Pancreas (tissue), 10 donors: ENCODE measurements at places on chromosomes 2 and 18.
A peak's percentile ranks its signal among the peaks of the same experiment; 100 is the strongest.

DNA sequence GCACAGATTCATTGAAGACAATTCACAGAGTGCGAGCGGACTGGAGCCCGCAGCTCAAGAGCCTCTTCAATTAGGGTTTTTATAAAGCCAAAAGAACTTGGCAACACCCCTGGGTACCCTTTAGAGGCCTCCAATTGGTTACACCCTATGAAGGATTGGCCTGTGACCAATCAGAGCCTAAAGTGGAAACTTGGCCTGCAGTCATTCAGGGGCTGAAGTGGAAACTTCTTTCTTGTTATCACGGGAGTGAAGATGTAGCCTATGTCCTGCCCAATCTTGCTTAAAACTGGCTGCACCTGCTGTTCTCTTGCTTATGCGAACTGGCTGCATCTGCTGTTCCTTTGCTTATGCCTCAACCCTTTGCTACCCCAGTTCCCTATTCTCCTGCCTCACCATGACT, 1.8 kb upstream of the HJURP start:
- DNase-seq: no peak

- DNase-seq: no peak
Observed at GRCh38 chr18:55268151-55268601, 308.9 kb upstream of the CCDC68 start.

- DNase-seq: no peak
Observed at GRCh38 chr2:150234787-150235446, 252.6 kb downstream of the RND3 start.

GRCh38 chr2:153495725-153496124, 17.2 kb upstream of the RPRM start:
- DNase-seq: no peak

- no peak for DNase-seq
Observed at GRCh38 chr2:60046529-60046928, 506.9 kb downstream of the BCL11A start.

DNA sequence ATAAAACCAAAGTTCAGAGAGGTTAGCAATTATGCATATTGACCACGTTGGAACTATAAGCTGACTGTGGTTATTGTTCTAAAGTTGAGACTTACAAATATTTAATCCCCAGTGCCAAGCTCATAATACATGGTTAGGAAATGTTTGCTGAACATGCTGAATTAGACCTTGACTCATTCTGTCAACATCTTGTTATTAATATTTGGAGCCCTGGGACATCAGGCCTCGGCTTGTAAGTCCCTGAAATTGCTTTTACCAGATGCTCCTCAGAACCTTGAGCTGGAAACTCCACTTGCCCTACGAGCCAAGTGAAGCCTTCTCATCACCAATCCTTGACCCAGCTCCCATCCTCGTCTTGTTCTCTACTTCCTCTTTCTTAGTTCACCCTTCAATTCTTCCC, 21.2 kb downstream of the DYNAP start:
- DNase-seq: no peak

DNA sequence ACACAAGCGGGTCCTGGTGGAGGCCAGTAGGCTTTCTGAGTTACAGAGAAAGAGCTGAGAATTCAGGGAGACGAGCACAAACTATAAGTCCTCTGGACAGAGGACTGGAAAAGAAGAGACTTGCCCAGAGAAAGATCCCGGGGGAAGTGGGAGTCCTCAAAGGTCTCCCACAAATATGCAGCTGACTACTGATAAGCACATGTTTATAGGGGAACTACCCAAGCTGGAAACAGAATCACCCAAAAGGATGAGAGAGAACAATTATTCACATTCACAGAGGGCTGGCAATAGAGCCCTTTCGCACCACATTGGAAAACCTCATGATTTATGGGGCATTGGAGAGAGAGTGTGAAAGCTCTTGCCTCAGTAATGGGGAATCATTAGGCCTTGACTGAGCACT, 337.6 kb downstream of the IRS1 start:
- no peak for DNase-seq

DNA sequence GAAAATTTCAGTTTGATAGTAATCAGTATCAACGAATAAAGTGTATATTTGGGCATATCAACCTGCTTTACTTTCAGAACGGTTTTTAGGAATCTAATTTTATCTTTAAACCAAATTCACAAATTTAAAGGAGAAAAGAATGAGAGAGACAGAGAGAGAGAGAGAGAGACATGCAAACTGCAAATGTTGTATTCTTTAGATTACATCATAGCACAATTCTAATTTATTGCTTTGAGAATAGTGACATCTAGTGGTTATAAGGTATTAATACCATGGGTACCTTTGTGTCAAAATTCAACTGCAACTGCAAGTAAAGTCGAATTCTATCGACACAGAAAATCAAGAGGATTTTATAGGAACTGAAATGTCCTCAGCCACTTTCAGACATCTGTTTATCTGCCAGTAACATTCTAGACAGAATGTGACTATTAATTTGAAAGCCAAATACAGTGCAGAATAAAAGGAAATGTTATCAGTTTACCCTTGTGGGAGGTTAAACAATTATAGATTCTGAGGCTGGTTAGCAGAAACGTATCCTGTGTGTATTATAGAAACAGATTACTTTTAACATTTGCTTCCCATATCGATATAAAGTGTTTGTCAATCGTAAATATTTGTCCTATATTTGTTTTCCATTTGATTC, 529.8 kb upstream of the VRK2 start:
- DNase-seq: no peak

DNA sequence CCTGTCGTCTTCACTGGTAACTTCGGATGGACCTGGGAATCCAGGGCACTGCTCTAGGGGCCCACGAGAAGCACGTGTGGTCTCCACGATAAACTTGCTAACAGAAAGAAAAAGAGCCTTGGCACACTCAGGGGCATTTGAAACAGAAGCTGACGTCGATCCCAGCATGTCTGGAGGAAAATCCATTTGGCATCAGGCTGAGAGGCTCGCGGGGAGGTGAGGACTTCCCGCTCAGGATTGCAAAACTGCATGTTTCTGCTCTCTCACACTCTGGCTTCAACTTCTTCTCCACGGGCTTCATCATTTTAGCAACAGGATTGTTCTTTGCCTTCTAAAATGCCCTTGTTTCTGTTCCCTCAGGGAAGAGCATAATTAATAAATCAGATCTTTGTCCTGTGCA, 181.7 kb upstream of the COPS8 start:
- no peak for DNase-seq

DNA sequence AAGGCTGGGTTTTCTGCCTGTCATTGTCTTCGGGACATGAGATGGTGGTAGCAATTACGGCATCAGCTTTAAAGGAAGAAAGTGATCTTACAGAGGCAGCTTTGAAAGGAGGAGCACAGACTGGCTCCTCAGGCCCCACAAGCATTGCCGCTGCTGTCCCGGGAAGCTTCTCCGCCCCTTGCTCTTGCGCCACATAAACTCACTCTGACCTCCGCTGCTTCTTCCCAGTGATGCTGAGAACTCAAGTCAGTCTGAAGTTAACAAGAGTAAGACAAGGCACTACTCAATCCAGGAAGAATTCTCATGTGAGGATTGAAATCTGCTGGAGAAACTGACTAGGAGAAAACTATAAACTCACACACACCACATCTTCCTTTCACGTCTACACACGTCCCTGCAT, 112.4 kb upstream of the RIOK3 start:
- no peak for DNase-seq

DNA sequence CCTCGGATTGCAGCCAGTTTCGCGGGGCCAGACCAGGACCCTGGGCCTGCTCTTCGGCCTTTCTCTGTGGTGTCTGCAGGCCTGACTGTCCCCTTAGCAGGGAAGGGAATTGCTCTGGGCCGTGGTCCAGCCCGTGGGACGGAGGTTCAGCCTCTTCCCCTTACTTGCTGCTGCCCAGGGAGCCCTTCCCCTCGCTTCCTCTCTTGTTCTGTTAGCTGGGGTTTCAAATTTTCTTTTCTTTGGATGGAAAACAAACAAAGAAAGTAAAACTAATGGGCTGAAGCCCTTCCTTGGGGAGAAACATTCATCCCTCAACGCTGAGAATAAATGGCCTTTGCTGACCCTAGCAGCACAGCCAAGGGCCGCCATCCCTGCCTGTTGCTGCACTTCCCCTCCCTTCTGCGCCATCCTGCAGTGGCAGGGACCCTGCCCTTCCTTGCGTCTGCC, 52.4 kb downstream of the ASAP2 start:
- DNase-seq: no peak

DNA sequence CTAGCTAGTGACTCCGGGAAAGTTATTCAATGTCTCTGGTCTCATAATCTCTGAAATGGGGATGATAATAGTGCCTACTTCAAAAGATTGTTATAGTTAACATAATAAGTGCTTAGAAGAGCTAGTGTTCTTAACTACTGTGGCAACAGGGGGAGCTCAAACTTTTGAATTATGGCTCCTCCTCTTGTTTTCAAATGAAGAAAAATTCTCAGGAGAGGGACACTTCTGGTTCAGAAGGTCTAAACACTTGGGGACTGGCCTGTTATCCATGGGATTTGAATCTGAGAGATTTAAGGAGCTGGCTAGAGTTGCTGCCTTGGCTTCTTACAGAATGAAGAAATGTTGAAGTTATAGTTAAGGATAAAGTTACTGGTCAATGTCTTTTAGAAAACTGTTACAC, 92.2 kb upstream of the ITGB6 start:
- DNase-seq: no peak

DNA sequence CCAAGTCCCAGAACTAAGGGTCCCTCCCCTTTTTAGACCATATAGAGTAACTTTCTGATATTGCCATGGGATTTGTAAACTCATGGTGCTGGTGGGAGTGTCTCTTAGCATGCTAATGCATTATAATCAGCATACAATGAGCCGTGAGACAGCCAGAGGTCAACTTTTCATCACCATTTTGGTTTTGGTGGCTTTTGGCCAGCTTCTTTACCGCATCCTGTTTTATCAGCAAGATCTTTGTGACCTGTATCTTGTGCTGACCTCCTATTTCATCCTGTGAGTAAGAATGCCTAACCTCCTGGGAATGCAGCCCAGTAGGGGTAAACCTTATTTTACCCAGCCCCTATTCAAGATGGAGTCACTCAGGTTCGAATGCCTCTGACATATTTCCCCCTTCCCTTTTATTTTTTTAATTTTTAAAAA, 148.2 kb downstream of the PHLPP1 start:
- no peak for DNase-seq

DNA sequence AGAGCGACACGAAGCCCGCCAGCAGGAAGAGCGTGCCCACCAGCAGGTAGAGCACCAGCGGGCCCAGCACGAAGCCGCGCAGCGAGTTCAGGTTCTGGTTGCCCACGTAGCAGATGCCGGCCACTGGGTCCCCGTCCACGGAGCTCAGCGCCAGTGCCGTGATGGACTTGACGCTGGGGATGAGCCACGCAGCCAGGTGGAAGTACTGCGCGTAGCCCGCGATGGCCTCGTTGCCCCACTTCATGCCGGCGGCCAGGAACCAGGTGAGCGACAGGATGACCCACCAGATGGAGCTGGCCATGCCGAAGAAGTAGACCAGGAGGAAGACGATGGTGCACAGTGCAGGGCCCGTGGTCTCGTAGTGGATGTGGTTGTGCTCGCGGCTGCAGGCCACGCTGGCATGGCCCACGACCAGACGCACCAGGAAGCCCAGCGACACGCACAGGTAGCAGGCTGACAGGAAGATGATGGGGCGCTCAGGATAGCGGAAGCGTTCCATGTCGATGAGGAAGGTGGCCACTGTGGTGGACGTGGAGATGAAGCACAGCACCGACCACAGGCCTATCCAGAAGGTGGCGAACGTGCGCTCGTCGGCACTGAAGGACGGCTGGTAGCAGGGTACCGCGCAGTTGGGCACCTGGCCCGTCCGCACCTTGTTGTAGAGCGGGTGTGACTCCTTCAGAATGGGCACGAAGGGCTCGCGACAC, 2.1 kb downstream of the FZD5 start:
- DNase-seq: peak; percentile 45

DNA sequence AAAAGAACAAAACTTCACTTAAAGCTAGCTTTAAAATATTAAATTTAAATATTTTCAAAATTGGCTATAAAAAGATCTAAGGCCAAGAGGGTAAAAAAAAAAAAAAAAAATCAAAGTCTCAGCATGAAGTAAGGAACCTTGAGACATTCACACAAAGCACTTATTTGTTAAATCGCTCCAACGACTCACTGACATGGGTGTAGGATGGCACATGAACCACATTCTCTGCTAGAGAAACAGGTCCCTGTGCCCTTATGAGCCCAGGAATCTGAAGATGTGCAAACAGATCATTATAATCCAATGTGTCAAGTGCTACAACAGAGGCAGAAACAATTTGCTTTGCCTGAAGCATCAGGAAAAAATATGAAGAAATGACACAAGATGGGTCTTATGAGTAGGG, 13.8 kb downstream of the LAPTM4A start:
- DNase-seq: no peak

DNA sequence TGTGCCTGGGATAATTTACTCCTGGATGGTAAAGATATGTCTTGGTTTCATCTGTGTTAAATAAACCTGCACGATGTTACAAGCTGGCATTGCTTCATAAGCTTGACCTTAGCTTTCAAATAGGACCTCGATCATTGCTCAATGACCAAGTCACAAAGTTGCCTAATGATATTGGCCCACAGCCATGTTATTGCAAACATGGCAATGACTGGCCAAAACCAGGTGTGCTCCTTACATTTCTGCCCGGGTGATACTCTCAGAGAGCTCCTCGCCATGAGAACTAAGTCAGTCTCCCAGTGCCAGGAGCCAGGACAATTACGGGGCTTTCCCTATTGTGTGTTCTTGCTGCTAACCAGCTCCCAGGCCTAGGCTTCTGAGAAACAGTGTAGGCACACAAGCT, 72.5 kb upstream of the CYP1B1 start:
- DNase-seq: no peak

- DNase-seq: no peak
Observed at GRCh38 chr2:154187948-154188347, 316.2 kb downstream of the GALNT13 start.

- DNase-seq: no peak
Observed at GRCh38 chr2:2586068-2586776, 255.1 kb upstream of the MYT1L start.

GRCh38 chr2:2902547-2903281, 474.9 kb downstream of the EIPR1 start:
- no peak for DNase-seq

- DNase-seq: no peak
Observed at GRCh38 chr2:10947446-10948187, 35.9 kb downstream of the KCNF1 start.

- no peak for DNase-seq
Observed at GRCh38 chr2:196489371-196489770, 150.1 kb upstream of the CCDC150 start.

DNA sequence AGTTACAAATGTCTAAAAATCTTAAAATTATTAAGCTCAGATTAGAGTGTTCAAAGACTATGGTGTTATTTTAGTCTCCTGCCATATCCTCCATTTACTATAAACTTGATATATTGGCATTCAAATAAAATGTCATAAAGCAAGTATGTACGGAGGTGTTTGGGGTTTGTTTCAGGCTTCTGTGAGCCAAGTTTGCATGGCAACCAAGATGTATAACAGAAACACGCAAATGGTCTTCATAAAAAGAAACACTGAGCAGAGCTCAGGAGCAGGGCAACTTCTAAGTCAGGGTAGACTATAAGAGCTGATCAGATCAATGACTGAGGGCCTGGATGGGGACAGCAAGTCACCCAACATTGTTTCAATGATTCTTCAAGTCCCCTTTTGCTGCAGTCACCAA, 20.5 kb upstream of the OSR1 start:
- no peak for DNase-seq
